ENCODE measurements at places on chromosomes 5 and 9.

- no peak for DNase-seq
Observed at GRCh38 chr5:124156415-124156996, 589.9 kb downstream of the ZNF608 start.

- no peak for DNase-seq
Observed at GRCh38 chr5:88536146-88536545, 267.5 kb upstream of the TMEM161B start.

DNA sequence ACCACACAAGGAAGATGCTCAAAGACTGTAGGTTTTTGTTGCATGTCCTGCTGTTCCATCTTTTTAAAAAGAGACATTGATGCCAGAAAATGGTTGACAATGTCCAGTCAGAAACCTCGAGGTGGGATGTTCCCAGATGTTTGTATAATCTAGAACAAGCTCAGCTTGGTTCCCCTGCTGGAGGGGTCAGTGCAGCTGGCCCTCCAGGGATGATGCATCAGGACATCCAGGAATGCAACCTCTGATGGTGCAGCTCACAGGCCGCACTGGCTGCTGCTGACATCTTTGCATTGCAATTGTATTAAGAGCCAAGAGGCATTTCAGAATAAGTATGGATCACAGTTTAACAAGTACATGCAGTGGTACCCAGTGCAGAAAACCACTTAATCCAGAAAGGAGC is 122.4 kb downstream of the MED10 start:
- DNase-seq = no peak

DNA sequence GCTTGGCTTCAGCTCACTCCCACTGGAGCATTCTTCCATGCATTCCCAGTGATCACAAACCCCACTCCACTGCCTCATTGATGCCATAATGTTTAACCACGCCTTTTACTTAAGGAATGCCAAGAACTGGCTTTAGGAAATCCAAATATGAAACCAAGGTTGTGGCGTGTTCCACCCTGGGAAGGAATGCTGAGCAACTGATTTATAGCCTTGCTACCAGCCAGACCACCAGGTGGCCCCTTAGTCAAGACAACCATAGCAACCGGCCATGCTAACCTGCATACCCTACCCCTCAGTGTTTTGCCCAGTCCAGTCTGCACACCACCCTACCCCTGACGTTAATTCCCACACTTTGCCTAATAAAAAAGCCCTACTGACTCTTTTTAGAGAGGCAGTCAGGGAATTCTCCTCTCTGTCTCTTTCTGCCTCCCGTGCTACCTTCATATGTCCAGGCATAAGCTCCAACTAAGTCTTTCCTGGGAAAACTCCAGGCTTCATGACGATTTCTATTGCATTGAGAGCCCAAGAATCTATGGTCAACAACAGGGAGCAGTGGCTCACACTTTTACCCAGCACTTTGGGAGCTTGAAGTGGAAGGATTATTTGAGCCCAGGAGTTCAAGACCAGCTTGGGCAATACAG is 27.0 kb upstream of the PRRC2B start:
- DNase-seq = no peak

- no peak for DNase-seq
Observed at GRCh38 chr9:131657940-131658339, 81.9 kb downstream of the RAPGEF1 start.

- DNase-seq = no peak
Observed at GRCh38 chr9:15253197-15253596, 53.8 kb downstream of the TTC39B start.

DNA sequence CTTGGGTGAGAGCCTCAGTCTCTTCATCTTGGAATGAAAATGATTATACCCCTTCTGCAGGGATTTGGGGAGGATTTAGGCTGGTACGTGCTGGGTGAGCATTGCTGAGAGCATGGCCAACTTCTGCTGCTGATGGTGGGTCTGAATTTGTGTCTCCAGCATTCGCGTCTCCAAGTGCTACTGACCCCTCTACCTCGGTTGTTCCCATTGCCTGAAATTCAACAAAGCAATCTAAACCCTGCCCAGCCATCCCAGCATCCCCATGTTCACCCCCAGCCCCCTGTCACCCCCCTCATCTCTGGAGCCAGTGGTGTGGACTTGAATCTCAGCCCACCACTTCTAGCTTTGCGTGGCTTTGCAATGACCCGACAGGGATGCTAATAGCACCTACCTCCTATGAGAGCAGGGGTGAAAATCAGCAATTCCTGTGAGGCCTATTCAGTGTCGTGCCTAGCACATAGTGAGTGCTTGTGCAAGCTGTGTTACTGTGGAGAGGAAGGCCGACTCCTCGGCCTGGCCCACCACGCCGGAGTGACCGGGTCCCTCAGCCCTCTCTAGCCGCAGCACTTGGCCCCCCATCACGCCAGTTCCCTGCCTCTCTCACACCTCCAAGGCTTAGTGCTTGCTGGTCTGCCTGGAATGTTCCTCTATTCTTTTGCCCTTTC is 43.4 kb upstream of the SH3PXD2B start:
- peak; percentile 5 for DNase-seq

DNA sequence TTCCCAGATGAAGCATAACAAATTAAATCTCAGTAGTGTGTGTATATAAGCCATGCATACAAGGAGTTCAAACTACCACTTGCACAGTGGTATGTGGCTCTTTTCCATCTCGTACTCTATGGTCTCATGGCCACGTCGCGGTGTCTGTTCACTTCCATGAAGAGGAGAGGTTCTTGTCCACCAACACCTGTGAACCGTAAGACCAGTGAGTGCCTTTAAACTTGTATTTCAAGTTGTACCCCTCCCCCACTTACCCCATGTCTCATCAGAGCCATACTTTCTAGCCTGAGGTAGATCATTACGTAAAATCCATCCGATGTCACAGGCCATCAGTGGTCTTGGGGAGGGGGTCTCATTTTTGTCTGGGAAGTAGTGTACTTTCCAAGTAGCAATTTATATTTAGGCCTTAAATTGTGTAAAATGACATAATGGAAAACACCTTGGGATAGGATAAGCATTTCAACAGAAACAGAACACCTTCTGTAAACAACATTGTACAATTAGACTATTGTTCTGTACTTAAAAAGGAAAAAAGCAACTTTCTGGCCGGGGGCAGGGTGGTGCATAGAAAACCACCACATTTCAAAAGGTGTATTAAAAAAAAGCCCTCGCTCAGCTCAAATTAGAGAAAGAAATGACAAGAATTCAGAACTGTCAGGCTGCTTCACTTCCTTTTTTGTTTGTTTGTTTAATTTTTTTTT is 163.0 kb downstream of the SMARCA2 start:
- no peak for DNase-seq

DNA sequence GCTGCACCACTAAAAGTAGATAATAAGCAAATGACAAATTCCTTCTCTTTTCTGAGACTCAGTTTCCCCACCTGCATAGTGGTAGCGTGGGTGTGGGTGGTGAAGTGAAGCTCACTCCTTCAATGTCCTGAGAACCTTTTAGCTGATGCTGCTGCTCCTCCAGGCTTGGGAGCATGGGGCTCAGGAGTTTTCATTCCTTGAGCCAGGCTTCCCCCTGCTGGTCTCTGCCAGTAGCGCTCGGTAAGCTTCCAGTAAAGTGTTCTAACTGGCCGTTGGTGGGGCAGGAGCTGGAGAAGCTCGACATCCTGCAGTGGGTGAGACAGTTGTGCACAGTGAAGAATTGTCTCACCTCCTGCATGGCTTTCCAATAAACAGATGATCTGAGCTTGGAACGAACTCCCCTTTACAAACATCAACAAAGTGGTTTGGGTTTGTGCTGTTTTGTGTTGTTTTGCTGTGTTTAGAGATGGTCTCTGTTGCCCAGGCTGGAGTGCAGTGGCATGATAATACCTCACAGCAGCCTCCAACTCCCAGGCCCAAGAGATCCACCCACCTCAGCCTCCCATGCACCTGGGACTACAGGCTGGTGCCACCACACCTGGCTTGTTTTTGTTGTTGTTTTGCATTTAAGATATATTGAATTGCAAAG is 34.6 kb downstream of the SPARC start:
- DNase-seq = peak; percentile 71

DNA sequence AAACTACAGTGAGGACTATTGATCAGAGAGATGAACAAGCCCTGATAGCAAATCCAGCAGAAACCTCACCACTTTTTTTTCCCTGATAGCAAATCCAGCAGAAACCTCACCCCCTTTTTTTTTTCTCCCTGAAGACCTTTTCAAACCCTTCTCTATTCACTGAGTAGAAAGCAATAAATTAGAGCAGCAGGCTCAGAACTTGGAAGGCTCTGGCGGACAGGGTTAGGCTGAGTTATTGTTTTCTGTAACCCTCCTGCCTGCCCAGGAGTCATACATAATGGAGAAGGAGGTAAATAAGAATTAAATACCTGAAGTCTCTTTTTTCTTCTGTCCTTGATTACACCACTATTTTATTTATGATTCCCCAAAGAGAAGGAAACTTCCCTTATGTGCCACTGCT is 136.3 kb upstream of the SNX2 start:
- DNase-seq = no peak

GRCh38 chr5:163503106-163504078 is 2.0 kb upstream of the MAT2B start:
- DNase-seq = peak; percentile 49

DNA sequence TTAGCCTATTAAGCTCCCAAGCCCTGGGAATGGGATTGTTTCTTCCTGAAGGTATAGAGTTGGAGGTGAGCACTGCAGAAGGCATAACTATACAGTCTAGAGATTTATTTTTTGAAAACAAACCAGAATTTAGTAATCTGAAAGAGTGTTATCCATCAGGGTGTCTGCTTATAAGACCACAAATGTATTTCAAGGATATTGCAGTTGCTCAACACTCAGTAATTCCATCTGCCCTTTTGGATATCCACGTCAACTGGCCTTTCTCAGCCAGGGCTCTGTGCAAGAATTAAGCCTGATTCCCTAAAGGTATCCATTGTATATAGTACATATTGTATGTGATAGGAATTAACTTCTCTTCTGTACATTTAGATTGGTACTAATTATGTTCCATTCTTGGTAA is 15.0 kb upstream of the IL31RA start:
- DNase-seq = no peak

GRCh38 chr9:113219969-113220368 is 1.1 kb downstream of the FKBP15 start:
- DNase-seq = no peak

GRCh38 chr5:54539001-54539400 is 21.4 kb downstream of the SNX18 start:
- DNase-seq = no peak

DNA sequence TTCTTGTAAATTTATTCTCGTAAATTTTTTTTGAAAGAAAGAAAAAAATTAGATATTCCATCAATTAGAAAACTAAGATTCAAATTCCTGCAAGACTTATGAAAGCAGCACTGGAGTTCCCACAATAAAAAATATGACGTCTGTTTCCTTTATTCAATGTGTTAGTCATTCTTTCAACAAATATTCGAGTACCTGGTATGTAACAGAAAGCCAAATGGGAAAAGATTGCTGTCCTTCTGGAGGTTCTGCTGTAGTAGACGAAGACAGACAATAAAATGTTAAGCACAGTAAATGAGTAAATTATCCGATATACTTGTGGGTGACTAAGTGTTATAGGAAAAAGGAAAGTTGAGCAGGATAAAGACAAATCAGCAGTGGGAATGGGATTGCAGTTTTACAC is 92.2 kb downstream of the ADAMTSL1 start:
- no peak for DNase-seq

DNA sequence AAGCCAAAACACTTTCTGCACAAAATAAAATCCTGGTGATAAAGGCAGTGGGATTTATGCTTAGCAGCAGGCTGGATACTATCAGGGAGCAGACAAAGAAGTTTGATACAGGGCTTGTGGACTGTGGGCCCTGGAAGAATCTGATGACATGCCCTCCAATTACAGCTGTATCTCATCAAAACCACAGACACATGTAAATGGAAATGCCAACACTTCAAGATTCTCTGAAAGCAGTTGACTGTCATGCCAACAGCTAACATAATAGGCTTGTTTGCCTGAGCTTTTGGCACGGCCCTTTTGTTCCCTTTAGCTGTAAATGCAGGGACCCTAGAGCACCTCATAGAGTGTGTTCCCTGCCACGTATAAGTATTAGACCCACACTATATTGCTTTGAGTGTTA is 114.4 kb downstream of the STK32A start:
- no peak for DNase-seq

DNA sequence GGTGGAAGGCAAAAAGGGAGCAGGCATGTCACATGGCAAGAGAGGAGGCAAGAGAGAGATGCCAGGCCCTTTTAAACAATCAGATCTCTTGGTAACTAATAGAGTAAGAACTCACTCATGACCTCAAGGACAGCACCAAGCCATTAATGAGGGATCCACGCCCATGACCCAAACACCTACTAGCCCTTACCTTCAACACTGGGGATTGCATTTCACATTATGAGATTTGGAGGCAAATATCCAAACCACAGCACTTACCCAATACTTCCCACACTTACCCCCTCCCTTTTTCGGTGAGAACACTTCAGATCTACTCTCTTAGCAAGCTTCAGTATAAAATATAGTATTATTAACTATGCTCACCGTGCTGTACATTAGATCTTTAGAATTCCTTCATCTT is 41.9 kb downstream of the ZNF354A start:
- no peak for DNase-seq

DNA sequence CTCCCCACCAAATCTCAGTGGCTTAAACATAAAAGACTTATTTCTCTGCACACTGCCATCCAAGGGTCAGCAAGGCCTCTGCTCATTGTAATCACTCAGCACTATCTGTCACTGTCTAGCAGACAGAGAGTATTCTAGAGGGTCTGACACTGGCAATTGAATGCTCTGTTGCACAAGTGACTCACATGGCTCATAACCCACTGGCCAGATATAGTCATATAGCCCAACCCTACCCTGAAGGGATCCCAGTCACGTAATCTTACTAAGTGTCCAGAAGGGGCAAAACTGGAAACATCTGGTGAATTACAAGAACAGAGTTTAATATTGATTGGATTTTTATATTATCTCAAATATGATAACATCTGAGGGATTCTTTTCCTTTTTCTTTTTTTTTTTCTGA is 80.7 kb downstream of the TSSK1B start:
- no peak for DNase-seq

DNA sequence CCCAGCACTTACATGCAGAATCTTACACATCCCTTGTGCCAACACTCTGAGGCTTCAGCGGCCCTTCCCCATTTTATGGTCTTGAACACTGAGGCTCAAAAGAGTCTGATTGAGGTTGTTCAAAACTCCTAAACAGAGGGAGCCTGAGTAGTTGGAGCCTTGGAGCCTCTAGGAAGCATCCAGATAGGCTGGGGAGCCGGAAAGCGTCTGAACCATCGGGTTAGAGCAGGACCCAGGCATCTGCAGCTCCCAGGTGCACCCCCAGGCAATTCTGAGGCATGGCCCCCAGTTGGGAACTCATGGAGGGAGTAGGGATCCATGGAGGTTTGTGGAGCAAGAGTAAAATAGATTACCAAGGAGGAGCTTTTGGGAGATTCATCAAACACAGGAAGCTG is 3.8 kb downstream of the OLFML2A start:
- peak; percentile 2 for DNase-seq

- DNase-seq = no peak
Observed at GRCh38 chr5:111461255-111461671, 51.1 kb downstream of the STARD4 start.

GRCh38 chr9:14902561-14902960 is 7.7 kb downstream of the FREM1 start:
- DNase-seq = no peak

Measured in activated T-cell treated with anti-CD3 and anti-CD28 coated beads, Interleukin-2, amount 50 U/mL, for 24 hours (primary cell).